Activated T-cell treated with anti-CD3 and anti-CD28 coated beads, Interleukin-2, amount 50 U/mL, for 72 hours (primary cell): ENCODE measurements at places on chromosomes 3 and 15. TPM values are rescaled to one million over a fixed set of nuclear protein-coding genes. Genes with fewer than 3 reads are reported as not detected.
A peak's percentile ranks its signal among the peaks of the same experiment; 100 is the strongest.

DNA sequence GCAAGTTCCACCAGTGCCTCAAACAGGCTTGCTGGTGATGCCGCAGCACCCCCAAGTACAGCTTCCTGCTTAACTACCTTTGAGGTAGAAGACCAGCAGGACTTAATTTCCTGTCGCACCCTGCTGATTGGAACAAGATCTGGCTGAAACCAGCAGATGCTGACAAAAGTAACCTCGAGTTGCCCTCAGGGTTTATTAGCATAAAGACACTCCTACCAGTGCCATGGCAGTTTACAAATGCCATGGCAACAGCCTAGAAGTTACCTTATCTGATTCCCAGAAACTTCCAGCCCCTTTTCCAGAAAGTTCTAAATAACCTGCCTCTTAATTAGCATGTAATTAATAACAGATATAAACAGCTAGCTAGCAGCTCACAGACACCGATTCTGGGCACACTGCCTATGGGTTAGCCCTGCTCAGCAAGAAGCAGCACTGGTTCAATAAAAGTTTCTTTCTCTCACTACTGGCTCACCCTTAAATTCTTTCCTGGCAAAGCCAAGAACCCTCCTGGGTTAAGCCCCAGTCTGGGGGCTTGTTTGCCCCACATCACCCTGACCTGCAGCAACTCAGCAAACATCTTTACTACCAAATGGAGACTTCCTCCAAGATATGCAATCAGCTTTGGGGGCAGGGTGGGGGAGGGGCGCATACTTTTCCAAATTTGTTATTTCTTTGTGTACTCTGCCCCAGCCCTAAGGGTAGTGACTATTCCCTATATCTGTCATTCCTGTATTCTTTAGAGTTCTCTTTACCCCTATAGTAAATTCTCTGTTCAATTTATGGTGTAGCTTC lies 54.2 kb downstream of the MAP4 start:
- DNase-seq = no peak
- H3K4me3 ChIP-seq = no peak overlapping the region
- H3K36me3 ChIP-seq = peaks cover 5% of the 10 kb centered on the region
- H3K27ac ChIP-seq = no peak overlapping the region

DNA sequence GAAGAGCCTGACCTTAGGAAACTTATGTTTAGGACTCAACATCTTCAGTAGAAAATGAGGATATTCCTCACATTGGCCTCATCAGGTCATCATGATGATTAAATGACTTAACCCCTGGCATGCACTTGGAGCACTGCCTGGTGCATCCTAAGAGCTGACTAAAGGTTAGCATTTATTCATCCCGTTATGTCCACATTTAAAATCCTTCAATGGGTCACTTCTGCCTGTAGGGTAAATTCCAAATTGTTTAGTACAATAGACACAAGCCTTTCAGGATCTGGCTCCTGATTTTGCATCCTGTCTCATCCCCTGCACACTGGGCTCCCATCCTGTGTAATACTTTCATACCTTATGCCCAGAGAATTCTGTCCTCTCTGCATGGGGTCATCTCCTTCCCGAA lies 195.2 kb upstream of the MCTP2 start:
- DNase-seq = no peak
- H3K4me3 ChIP-seq = no peak overlapping the region
- H3K27ac ChIP-seq = no peak overlapping the region
- H3K27me3 ChIP-seq = peaks cover 16% of the 10 kb centered on the region
- H3K36me3 ChIP-seq = no peaks in the 10 kb centered on the region

Gene USP19
- 65.5 TPM for total RNA-seq

- peaks cover 15% of the 10 kb centered on the region for H3K27me3 ChIP-seq
- no peaks in the 10 kb centered on the region for H3K4me1 ChIP-seq
Measured at GRCh38 chr3:35659768-35660167, 20.4 kb downstream of the ARPP21 start.

GRCh38 chr3:141178551-141178950 lies 53.1 kb upstream of the PXYLP1 start:
- H3K4me3 ChIP-seq = no peak overlapping the region
- no peak for DNase-seq
- no peaks in the 10 kb centered on the region for H3K27me3 ChIP-seq

Gene IP6K1
- 36.5 TPM for total RNA-seq

GRCh38 chr3:87674397-87675161 lies 384.2 kb downstream of the CGGBP1 start:
- DNase-seq = no peak
- H3K4me1 ChIP-seq = peaks cover 6% of the 10 kb centered on the region
- H3K36me3 ChIP-seq = no peaks in the 10 kb centered on the region
- peaks cover 7% of the 10 kb centered on the region for H3K27me3 ChIP-seq

GRCh38 chr3:179196098-179196497 lies 47.9 kb downstream of the PIK3CA start:
- H3K4me3 ChIP-seq = no peak overlapping the region
- DNase-seq = peak; percentile 4
- peaks cover 2% of the 10 kb centered on the region for H3K36me3 ChIP-seq
- H3K4me1 ChIP-seq = peaks cover 43% of the 10 kb centered on the region
- no peaks in the 10 kb centered on the region for H3K27me3 ChIP-seq
- no peak overlapping the region for H3K27ac ChIP-seq

- DNase-seq = peak; percentile 71
- no peak overlapping the region for H3K27ac ChIP-seq
- no peak overlapping the region for H3K4me3 ChIP-seq
- peaks cover 49% of the 10 kb centered on the region for H3K27me3 ChIP-seq
- H3K36me3 ChIP-seq = peaks cover 2% of the 10 kb centered on the region
- peaks cover 76% of the 10 kb centered on the region for H3K4me1 ChIP-seq
Measured at GRCh38 chr15:70488002-70488605, 275.3 kb downstream of the UACA start.

GRCh38 chr15:52112203-52112750 lies 298 bp downstream of the BCL2L10 start:
- peak overlapping the region; percentile 79 for H3K4me3 ChIP-seq
- no peak overlapping the region for H3K27ac ChIP-seq
- H3K27me3 ChIP-seq = peaks cover 24% of the 10 kb centered on the region
- H3K36me3 ChIP-seq = no peaks in the 10 kb centered on the region
- DNase-seq = peak; percentile 45
- no peaks in the 10 kb centered on the region for H3K4me1 ChIP-seq
